Left renal cortex interstitium (tissue), 4 donors: ENCODE measurements at places on chromosomes 6 and 20.

DNA sequence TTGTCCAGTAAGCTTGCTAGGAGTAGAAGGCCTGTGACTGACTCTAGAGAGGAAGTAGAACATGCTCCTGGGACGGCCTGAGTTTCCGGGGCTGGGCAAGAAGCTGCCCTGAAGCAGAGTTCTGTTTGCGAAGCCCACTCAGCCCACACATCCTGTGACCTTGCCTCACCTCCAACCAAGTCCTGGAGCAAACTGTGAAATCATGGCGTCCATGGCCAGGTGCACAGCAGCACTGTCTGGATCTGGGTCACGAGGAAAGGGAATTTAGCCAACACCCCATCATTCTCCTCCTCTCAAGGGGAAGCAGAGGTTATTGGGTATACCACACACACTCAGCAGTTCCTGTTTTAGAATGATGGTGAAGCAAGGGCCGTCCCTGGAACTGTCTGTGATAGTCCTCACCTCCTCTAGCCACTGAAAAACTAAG, 87.5 kb downstream of the CRYBG1 start:
- DNase-seq, result no peak

DNA sequence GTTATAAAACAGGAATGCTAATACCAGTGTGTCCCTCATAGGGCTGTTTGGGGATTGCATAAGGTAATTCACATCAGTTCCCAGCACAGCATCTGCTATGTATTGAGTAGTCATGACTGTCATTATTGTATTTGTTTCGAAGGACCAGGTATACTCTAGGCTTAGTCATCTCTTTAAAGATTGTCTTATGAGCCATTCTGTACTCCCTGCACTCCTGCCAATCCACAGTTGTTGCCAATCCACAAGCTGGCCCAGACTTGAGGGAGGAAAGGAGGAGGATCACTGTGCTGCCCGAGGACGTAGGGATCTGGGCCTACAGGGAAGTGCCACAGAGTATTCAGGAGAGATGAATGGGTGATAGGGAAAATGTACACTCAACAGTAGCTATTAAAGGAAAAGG, 113.0 kb upstream of the TIAM2 start:
- DNase-seq, result no peak

DNA sequence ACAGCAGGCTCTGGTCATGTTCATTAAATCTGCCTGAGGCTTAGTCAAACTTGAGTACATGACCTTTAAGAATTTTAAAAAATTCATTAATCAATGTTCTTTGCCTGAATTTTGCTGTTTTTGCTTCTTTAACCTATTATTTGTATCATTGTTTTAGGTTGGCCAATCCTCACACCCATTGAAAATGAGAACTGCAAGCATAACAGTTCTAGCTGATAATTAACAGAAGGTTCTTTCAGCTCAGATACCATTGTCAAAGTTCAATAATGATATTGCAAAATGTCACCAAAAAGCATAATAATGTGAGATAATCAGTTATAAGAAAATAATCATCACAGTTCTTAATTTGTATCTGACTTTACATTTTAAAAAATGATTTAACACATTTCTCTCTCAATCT, 583.1 kb downstream of the TFAP2A start:
- no peak for DNase-seq

GRCh38 chr6:127475135-127475822, 16.1 kb upstream of the KIAA0408 start:
- no peak for DNase-seq

DNA sequence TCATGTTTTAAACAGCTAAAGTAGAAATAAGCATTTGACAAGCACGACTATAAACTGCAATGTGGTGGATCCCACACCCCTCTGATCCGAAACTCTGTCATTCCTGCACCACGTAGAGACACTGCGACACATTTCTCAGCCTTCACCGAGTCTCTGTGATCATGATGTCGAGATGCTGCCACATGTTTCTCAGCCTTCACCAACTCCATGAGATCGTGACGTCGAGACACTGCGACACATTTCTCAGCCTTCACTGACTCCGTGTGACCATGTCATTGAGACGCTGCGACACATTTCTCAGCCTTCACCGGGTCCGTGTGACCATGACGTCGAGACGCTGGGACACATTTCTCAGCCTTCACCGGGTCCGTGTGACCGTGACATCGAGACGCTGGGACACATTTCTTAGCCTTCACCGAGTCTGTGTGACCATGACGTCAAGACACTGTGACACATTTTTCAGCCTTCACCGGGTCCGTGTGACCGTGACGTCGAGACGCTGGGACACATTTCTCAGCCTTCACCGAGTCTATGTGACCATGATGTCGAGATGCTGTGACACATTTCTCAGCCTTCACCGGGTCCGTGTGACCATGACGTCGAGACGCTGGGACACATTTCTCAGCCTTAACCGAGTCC, 143.0 kb downstream of the TTLL2 start:
- no peak for DNase-seq

DNA sequence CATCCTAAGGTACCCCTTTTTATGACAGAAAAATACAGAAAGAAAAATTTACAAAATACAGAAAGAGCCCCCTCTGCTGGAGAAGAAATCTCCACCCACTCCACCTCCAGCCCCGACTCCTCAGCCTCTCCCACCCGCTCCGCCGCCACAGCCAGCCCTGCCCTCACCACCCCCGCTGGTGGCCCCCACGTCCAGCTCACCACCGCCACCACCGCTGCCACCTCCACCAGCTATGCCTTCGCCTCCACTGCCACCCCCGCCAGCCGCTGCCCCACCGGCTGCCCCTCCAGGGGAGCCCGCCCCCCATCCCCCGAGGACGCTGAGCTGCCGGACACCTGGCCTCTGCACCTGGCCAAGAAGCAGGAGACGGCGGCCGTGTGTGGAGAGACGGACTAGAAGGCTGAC, 17.7 kb downstream of the WFDC2 start:
- no peak for DNase-seq

- DNase-seq, result no peak
Observed at GRCh38 chr20:5864428-5864827, 85.9 kb downstream of the TRMT6 start.

- no peak for DNase-seq
Observed at GRCh38 chr20:62739067-62739466, 30.4 kb downstream of the NTSR1 start.

DNA sequence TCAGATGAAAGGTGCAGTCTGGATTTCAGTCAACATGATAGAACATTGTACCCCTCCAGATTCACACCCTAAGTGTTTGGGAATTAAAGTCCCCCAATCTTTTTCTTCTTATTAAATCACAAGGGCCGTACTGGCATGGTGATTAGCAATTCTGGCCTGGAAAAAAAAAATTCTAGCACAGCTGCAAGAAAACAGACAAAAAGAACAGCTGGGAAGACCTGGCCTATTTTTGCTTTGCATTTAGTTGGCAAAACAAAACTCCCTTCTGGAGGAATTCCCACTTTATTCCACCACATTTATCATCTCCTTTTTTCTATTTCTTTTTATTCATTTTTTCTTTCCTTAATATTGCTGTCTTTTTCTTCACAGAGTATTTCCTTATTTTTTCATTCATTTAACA, 39.8 kb upstream of the AKAP12 start:
- no peak for DNase-seq

DNA sequence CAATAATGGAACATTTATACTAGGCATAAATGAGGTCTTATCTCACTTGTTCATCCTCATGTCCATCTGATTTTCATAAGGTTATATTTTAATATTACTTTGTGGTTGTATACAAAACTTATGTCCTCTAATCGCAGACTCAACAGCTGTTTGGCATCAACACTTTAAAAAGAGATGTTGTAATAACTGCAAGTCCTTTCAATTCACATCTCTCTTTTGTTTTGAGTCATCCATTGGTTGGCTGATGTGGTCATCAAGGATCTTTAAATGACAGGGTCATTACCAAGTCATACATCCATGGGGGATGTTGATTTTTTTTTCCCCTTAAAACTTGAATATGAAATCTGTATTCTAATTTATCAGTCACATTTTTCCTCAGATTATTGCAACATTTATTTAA, 299.4 kb upstream of the NRSN1 start:
- no peak for DNase-seq

- DNase-seq, result no peak
Observed at GRCh38 chr6:37688078-37688850, 9.4 kb downstream of the MDGA1 start.

- DNase-seq, result no peak
Observed at GRCh38 chr6:6218759-6219085, 101.7 kb downstream of the F13A1 start.
